ENCODE measurements at places on chromosomes 12 and 14.

- DNase-seq = no peak
These were observed 479 bp downstream of the SEL1L start for GRCh38 chr14:81533212-81533535.

- DNase-seq = no peak
These were observed 3.9 kb downstream of the RIOX1 start for GRCh38 chr14:73494593-73494992.

DNA sequence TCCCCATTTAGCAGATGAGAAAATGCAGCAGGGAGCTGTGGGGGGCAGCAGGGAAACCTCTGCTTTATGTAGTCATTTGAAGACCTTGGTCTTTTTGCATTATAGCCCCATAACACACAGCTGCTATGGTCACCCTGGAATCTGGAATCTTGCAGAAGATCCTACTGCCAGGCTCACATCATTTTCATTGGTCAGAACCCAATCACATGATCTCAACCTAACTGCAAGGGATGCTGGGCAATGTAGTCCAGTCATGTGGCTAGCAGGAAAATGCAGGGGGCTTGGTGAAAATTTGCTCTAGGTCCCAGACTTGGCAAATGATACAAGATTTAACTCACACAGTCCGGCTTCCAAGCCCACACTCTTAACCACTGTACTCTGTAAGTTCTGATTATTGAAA is 1028.7 kb downstream of the AACS start:
- no peak for DNase-seq

GRCh38 chr12:3016191-3016590 is 57.0 kb downstream of the TEAD4 start:
- no peak for DNase-seq

- no peak for DNase-seq
These were observed 473.1 kb downstream of the ATP23 start for GRCh38 chr12:58414398-58414871.

GRCh38 chr12:20628226-20628787 is 66.8 kb upstream of the SLCO1C1 start:
- no peak for DNase-seq

DNA sequence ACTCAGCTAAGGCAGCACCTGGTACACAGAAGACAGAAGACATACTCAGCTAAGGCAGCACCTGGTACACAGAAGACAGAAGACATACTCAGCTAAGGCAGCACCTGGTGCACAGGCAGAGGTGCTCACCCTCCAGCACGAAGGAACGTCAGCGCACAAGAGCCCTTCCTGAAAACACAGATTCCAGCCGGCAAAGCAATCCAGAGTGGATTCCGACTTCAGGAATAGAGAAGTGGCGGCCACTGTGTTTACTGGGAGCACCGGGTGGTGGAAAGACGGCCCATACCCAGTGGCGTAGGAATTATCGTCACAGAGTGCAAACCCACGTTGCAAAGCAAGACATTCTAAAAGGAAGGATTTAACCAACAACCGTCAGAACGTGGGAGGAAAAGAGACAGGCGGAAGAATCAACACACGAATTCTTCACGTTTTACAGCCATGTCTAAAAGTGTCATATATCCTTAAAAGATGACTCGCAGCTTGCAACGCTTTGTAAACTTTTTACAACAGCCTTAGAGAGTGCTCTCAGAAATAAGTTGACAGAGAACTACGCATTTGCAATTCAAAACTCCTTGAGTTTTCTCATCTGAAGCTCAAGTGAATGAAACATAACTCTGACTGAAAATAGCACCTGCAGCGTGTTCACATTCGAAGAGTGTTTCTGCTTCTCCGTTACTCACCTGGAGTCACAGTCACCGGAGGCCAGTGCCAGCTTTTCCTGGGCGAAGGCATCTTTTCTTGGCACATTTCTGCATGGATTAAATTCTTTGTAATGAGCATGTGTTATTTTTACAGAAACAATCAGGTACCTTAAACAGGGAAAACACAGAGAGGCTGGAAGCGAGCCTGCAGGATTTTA is 55.8 kb upstream of the GALNT9 start:
- DNase-seq = no peak

DNA sequence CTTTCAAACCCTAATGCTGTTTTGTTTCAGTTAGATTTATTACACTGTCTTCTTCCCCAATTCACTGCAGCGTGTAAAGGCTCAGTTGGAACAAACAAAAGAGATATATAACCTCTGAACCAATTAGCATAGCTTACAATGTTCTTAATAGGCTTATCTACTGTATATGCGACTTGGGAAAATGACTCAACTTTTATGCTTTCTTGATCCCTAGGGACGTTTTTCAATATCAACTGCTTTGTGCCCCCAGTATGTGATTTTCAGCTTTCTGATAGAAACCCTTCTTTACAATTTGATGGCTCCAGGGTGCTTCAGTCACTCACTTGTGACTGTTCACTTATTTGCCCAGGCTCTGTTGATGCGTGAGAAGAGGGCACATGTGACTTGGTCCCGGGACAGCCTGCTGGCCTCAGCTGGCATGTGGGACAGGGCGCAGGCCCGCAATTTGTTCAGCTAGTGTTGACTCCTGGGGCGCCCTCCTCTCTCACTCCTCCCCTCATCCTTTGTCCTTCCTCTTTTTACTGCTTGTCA is 107.1 kb downstream of the TMTC2 start:
- DNase-seq = no peak

- DNase-seq = no peak
These were observed 227.7 kb upstream of the NPAS3 start for GRCh38 chr14:32710731-32711680.

GRCh38 chr12:124804011-124804621 is 59.5 kb downstream of the SCARB1 start:
- DNase-seq = no peak

DNA sequence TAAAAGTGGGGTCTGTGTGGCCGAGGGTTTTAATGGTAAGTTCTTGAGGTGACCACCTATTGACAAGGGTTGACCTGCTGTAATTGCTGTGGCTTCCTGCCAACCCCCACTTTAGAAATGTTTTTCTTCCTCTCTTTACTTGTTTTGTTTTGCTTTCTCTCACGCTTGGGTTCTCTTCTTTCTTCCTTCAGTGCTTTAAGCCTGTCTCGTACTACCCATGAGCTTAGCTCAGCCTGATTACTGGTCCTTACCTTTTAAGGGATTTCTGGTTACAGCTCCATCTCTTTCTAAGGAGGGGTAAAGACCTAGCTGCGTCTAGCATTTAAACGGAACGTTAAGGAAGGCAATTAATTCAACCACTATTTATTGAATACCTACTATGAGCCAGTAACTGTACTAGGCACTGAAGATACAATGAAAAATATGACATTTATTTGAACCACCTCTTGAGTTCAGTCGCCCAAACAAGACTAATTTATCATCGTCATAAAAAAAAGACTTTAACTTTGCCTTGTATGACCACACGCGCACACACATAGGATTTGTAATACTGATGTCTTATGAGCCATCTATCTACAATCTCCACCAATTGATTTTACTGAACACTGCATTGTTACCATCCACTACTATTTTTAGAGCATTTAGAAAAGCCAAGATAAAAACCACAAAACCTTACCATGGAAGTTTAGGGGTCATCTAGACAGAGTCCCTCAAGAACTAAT is 888 bp upstream of the PPP1R12A start:
- no peak for DNase-seq

GRCh38 chr12:112942572-112942971 is 4.3 kb downstream of the OAS3 start:
- DNase-seq = no peak

DNA sequence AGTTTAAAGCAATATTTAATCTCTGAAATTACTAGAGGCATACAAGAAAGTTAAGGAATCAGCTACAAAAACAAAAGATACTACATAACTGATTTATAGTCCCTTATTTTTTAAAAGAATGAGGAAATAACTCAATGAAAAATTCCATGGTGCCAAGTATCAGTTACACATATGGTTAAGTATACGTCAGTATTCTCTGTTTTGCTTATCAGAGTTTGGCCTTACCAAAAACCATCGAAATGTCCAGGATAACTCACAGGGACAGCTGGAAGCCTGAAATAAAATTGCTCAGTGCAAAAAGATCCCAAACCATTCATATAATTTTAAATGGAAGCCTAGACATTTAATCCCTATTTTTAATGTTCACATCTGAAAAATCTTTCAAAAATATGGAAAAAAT is 3.6 kb downstream of the CFL2 start:
- no peak for DNase-seq

DNA sequence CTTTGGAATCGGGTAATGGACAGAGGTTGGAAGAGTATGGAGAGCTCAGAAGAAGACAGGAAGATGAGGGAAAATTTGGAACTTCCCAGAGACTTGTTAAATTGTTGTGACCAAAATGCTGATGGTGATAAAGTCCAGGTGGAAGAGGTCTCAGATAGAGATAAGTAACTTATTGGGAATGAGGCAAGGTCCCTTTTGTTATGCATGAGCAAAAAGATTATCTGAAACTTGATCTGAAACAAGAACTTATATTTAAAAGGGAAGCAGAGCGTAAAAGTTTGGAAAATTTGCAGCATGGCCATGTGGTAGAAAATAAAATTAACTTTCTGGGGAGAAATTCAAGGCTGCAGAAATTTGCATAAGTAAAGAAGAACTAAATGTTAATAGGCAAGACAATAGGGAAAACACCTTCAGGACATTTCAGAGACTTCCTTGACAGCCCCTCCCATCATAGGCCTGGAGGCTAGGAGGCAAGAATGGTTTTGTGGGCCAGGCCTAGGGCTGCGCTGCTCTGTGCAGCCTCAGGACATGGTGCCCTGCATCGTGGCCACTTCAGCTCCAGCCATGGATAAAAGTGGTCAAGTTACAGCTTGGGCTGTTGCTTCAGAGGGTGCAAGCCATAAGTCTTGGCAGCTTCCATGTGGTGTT is 425.7 kb upstream of the PRICKLE1 start:
- no peak for DNase-seq

- DNase-seq = no peak
These were observed 75.4 kb downstream of the PAPLN start for GRCh38 chr14:73312687-73313086.

DNA sequence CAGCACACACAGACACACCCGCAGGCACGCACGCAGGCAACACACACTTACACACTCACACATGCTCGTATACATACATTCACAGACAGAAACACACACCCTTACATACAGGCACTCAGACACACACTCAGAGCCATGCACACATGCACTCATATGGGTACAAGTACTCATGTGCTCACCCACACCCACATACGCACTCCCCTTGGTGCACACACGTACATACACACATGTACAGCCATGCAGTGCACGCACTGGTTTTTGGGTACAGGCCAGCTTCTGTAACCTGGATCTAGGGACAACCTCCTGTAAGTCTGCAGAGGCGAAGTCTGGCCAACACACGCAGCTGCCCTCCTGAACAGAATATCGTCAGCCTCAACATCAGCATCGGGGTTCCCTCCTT is 221.3 kb upstream of the RTL1 start:
- DNase-seq = no peak

GRCh38 chr12:132523576-132524331 is 33.8 kb downstream of the FBRSL1 start:
- DNase-seq = peak; percentile 61

GRCh38 chr12:93415723-93416464 is 25.9 kb downstream of the UBE2N start:
- DNase-seq = no peak

DNA sequence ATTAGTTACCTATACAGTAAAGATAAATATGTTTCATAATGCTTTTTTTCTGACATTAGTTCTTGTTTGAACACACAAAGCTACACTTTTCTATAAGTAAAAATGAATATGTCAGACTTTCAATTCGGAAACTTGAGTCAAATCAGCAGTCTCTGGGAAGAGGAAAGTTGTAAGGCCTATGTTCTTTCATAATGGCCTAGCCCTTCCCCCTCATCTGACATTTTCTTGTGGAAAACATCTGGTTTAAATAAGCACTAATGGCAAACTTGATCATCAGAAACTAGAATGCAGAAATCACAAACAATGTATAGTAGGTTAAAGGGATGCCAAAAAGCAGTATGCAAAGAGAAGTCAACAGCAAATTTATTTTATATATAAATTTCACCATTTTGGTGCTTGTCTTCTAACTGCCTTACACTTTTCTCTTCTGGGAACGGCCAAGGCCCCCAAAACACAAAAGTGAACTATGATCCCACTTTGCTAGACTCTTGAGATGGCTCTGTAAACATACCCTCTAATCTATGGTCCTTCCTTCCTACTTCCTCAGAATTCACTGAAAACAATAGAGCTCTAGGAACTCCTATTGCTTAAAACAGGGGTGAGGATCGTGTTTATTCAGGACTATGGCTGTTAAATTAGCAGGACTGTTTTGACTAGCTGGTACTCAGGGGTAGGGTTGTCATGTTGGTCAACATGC is 444.1 kb downstream of the RAD51B start:
- no peak for DNase-seq

GRCh38 chr14:68226523-68226922 is 406.9 kb downstream of the RAD51B start:
- no peak for DNase-seq

DNA sequence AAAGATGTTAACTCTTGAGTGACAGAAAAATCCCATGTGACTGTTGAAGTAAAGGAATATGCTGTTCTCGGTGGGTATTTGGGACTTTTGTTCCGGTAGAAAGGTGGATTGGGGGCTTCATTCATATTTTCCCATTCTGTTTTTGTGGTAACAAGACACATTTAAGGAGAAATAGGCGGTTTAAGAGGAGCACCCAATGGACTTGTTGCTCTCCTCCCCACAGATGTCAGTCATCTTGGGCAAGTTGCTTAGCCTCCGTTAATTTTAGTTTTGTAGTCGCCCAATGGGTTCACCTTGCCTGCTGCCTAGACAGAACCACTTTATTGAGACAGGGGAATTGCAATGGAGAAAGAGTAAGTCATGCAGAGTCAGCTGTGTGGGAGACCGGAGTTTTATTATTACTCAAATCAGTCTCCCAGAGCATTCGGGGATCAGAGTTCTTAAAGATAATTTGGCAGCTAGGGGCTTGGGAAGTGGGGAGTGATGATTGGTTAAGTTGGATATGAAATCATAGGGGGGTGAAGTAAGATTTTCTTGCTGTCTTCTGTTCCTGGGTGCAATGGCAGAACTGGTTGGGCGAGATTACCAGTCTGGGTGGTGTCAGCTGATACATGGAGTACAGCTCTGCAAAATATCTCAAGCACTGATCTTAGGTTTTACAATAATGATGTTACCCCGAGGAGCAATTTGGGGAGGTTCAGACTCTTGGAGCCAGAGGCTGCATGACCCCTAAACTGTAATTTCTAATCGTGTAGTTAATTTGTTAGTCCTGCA is 50.3 kb downstream of the SLC38A1 start:
- no peak for DNase-seq

GRCh38 chr12:71626768-71627167 is 36.9 kb downstream of the ZFC3H1 start:
- no peak for DNase-seq
